ENCODE measurements at places on chromosomes 3 and 15.

DNA sequence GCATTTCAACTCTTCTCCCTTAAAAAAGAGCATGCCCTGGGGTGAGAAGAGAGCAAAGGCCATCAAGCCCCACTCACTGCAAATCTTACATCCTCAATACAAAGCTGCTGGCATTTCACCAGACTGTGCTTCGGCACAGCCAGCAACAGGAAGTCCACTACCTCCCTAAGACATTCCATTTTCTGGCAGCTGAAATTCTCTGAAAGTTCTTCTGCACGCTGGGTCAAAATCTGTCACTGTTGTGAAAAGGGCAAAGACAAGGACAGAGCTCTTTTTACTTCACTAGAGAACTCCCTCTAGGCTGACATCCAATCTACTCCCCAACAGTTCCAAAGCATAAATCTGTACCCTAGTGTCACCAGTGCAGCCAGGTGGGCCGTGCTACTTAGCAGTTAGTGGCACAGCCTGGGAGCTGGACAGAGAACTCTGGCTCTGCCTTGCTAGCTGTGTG is 6.3 kb downstream of the MTMR10 start:
- no peak for DNase-seq

- no peak for DNase-seq
These were observed 1.6 kb upstream of the INTS14 start for GRCh38 chr15:65612616-65612946.

DNA sequence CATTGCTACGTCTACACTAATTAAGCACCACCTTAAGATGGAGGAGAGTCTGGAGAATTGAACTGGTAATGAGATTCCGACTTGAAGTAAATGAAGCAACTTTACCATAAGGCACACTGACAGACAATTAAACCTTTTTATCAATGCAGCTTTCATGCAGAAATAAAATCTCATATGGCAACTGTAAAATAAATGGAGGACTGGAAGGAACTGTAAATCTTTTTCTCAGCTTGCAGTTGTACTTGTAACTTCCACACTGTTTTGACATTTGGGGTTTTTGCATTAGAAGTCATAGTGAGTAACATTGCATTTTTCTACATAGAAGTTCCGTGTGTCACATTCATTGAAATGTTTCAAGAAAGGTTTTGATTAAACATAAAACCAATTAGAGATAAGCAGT is 705.3 kb downstream of the NLGN1 start:
- no peak for DNase-seq

DNA sequence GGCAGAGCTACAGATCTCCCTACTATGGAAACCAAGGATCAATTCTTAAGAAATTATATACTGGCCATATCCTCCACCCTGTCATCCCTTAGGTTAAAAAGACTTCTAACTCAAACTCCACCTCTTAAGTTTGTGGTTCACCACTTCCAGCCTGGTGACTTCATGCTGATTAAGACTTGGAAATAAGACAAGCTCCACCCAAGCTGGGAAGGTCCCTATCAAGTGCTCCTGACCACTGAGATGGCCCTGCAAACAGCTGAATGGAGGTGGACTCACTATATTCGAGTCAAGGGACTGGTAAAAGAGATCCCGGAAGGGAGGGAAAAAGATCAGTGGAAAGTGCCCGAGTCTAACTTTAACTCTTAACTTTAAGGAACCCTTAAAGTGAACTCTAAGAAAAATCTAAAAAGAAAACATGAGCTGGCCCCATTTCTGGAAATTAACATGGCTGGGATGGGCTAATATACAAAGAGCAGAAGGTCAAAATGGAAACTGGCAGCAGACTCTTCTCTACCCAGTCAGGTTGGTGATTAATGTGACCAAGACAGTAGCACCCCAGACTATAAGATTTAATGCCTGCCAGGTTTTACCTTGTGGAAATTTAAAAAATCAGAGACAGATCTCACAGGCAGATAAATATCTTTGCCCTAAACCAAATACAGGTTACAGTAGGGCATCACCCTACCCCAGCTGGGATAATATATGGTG is 43.9 kb downstream of the PPCDC start:
- DNase-seq: peak; percentile 44

DNA sequence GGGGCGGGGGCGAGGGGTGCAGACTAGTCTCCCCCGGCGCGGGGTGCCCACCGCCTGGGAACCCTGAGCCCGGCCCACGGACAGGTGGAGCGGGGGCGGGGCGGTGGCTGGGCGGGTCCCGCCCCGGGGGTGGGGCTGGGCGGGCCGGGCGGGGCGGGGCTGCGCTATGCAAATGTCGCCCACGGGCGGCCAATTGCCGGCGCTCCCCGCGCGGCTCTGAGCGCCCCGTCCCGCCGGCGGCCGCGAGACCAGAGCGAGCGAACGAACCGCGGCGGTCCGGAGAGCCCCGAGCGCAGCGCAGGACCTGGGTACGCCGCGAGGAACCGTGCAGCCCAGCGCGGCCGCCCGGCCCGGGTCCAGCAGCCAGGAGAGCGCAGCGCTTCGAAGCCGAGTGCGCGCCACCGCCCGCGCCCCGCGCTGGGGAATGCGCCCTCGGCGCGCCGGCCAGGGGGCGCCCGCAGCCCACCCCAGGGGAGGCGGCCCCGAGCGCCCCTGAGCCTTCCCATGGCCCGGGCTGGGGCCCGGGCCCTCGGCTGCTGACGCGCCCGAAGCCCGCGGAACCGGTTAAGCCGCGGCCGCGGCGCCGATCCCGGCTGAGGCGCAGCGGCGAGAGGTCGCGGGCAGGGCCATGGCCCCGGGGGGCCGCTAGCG is at the start of gene SEMA3F:
Gene SEMA3F (plus strand): TSS at position 485 of the 651 bp plus-strand sequence. CDS start 4,299 bp downstream, outside the sequence.
- no peak for DNase-seq

- no peak for DNase-seq
These were observed 7.6 kb downstream of the LPCAT4 start for GRCh38 chr15:34359416-34359815.

DNA sequence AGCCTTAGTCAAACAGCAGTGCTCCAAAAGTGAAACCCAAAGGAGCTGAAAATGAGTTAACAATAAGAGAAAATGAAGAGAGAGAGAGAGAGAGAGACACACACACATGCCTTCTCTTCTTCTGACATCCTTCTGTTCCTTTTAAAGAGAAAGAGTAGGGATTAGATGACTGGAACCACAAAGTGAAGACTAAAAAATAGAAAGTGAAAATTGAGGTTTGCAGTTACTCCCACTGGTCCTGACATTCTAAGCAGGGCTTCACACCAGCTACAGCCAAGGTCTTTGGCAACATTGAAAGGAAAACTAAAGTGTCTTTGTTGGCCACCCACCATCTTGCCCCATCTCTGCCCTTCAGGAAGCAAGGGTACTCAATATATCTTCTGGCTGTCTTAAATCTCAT is 59.2 kb downstream of the USP50 start:
- DNase-seq: no peak

GRCh38 chr3:172292422-172292821 is 155.8 kb downstream of the GHSR start:
- no peak for DNase-seq

GRCh38 chr3:143830786-143831185 is 17.5 kb downstream of the SLC9A9 start:
- no peak for DNase-seq

- DNase-seq: no peak
These were observed 35.3 kb upstream of the SNRPN start for GRCh38 chr15:24919446-24919845.

- no peak for DNase-seq
These were observed 558.0 kb upstream of the TGFBR2 start for GRCh38 chr3:30048431-30048830.

Measured in osteocyte (in vitro differentiated cells).